Cardiac septum (tissue), 1 donor: ENCODE measurements at places on chromosomes 12 and 14. TPM values are rescaled to one million over a fixed set of nuclear protein-coding genes. Genes with fewer than 3 reads are reported as not detected.
A peak's percentile ranks its signal among the peaks of the same experiment; 100 is the strongest.

GRCh38 chr12:113196582-113196981 lies 11.1 kb downstream of the RITA1 start:
- DNase-seq = peak; percentile 64

- peak; percentile 88 for DNase-seq
These were observed 28.2 kb upstream of the SMUG1 start for GRCh38 chr12:54216797-54217661.

DNA sequence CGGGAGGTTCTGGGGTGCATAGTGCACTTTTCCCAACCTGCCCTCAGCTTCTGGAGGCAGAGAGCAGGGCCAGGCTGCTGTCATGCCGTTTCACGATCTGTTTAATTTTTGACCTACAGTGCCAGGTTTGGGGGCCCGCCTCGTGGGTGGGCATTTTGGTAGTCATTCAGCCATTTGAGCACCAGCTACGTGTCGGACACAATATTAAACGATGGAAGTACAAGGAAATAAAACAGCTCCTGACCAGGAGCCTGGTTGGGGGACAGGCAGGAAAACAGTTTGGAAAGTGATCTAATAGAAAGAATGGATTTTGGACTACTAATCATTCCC lies 708 bp downstream of the FNTB start:
- DNase-seq = no peak

GRCh38 chr14:52948836-52949235 lies 2.0 kb downstream of the FERMT2 start:
- DNase-seq = no peak

DNA sequence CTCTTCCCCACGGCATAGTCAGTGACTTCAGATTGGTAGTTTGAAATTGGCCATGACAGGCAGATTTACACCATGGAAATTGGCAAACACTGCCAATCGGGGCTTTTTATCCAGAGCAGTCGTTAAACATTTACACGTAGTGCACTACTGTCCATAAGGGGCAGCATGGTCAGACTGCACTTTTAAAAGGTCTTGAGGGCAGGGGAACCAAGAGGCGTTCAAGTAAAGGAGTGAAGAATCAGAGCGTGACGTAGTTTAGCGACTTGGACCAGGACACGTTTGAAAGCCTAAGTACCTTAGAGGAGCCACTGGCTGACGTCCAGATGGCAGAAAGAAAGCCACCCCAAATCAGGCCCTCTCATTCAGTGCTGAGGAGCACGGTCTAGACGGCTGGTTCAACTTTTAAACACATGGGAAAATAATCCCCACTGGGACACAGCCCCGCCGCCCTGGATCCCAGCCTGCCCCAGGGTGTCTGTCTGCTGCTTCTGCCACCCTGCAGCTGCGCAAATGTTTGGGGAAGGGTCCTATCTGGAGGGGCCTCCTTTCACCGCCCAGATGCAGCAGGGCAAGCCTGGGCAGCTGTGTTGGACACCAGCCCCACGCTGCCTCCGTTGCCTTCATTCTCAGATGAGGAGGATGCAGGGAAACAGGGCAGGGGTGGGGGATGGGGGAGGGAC lies 52.5 kb upstream of the PPP2R5C start:
- no peak for DNase-seq

- DNase-seq = peak; percentile 27
These were observed 26.2 kb downstream of the EVL start for GRCh38 chr14:100091386-100091785.

- DNase-seq = no peak
These were observed 9.7 kb downstream of the VRK1 start for GRCh38 chr14:96806836-96807235.

DNA sequence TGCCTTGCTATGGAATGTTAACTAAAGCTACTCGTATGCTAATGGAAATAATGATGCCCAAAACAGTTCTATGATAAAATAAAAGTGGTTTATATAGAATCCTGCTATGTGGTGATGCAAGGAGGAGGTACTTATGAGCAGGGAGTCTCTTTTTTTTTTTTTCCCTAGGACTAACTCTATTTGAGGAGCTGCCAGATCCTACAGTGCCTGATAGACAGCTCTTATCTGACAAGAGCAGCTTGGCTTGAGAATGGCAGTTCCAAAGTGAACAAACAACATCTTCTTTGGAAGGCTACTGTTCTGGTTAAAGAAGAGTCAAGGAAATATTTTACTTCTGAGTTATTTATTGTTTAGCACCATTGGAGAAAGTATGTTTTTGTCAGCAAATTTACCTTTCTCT lies 10.2 kb upstream of the ACSM4 start:
- DNase-seq = no peak

GRCh38 chr12:10497602-10498001 lies 8.1 kb upstream of the EIF2S3B start:
- no peak for DNase-seq

GRCh38 chr12:15800278-15800677 lies 11.1 kb upstream of the EPS8 start:
- DNase-seq = no peak

Gene TDG
- total RNA-seq = 13.0 TPM

Gene KRT75
- not detected for total RNA-seq

Gene HAL
- total RNA-seq = 0.22 TPM
